ENCODE measurements at places on chromosomes 5 and 9. TPM values are rescaled to one million over a fixed set of nuclear protein-coding genes. Genes with fewer than 3 reads are reported as not detected.

Gene TIMD4
- total RNA-seq, result 5.5 TPM

Gene FAM153A
- total RNA-seq, result 16.3 TPM

Gene NOTCH1
- total RNA-seq, result 81.3 TPM

Gene SPINK4
- total RNA-seq, result not detected

Gene DDX4
- 0.09 TPM for total RNA-seq

Gene PCDHA11
- not detected for total RNA-seq

Gene FAM78A
- 55.3 TPM for total RNA-seq

Gene DND1
- total RNA-seq, result 3.5 TPM

Gene FABP6
- total RNA-seq, result not detected

Gene MEIKIN
- not detected for total RNA-seq

Gene GALNT12
- total RNA-seq, result 2.3 TPM

Gene NR2F1-AS1
- total RNA-seq, result not detected

Gene FBXL7
- 0.05 TPM for total RNA-seq
